Myocyte (in vitro differentiated cells): ENCODE measurements at places on chromosomes 7 and 10.

DNA sequence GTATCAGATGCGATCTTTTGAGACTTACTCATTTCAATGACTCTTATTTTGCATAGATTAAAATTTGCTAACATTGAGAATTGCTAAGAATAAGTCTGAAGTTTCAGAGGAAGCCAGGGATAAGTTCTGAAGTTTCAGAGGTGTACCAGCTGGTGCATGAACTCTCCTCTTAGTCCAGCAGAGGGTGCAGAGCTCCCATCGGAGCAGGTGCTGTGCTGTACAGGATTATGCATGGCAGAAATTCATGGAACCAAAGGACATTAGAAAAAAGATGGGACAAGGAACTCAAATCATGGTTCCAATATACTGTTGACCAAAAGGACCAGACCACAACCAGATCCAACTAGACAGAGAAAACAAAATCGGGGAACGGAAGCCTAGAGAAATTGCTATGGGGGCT, 41.9 kb downstream of the MGAM2 start:
- DNase-seq, result peak; percentile 22

- DNase-seq, result no peak
Measured at GRCh38 chr10:60955957-60956425, 12.0 kb upstream of the RHOBTB1 start.

DNA sequence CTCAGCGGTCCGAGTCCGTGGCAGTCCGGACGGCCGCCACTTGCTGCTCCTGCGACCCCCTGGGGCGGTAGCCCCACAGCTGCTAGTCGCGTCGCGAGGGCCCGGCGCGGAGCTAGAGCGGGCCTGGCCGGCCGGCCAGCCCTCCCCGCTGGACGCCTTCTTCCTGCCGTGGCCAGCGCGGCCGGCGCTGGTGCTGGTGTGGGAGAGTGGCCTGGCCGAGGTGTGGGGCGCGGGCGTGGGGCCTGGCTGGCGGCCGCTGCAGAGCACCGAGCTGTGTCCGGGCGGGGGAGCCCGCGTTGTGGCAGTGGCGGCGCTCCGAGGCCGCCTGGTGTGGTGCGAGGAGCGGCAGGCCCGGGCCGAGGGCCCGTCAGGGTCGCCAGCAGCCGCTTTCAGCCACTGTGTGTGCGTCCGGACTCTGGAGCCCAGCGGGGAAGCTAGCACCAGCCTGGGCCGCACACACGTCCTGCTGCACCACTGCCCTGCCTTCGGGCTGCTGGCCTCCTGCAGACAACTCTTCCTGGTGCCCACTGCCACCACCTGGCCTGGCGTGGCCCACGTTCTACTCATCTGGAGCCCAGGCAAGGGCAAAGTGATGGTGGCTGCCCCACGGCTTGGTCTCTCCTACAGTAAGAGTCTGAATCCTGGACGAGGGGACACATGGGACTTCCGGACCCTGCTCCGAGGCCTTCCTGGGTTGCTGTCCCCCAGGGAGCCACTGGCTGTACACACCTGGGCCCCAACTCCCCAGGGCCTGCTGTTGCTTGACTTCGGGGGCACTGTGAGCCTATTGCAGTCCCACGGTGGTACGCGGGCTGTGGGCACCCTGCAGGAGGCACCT, 631 bp downstream of the HPS6 start:
- DNase-seq, result peak; percentile 46

DNA sequence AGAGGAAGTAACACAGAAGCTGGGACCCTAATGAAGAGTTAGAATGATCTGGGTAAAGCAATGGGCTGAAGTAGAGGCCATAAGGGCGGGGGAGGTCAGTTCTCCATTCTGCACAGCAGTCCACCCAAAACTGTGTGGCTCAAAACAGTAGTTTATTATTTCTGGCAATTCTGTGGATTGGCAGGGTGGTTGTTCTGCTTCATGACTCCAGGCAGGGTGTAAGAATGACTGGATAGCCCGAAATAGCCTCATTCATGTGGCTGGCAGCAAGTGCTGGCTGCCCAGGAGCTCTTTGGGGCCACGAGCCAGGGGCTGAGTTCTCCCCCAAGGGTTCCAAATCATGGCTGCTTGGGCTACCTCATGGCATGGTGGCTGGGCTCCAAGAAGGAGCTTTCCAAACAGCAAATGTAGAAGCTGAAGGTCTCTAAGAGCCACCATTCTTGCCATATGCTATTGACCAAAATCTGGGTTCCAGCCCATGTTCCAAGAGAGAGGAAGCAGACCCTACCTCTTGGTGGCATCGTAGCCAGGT, 315.1 kb upstream of the C7orf33 start:
- no peak for DNase-seq

DNA sequence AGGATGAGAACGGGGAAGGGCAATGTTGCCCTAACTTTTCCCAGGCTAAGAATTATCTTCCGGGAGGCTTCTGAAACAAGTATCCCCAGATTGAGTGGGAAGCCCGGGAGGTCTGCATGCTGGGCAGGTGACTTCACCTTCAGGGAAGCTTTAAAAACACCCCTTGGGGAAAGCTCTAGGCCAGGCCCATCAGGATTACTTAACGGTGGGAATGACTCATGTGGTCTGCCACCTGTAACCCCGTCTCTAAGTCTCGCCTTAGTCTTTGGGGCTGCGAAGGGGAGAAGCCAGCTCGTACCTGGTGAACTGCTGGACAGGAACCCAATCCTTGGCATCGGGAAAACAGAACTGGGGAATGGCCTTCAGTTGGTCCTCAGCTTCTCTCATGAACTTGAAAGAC, 80.1 kb upstream of the MKRN1 start:
- DNase-seq, result no peak

DNA sequence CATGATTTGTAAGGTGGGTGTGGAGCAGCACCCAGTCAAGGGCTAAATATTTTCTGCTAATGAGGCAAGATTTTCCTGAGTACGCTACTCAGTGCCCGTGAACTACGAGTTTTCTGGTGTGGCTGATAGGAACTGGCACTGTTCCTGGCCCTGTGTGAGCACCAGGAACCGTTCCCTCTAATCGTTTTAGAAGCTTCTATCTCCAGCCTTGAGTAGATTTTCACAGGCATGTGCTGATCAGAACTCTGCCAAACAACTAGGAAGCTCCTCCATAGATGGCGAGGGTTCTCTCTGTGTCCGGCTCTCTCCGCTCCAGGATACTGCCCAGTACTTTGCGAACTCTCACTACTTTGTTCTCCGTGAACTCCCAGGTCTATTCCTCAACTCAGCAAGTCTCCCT, 17.7 kb downstream of the TRIM4 start:
- no peak for DNase-seq

GRCh38 chr7:98930921-98931320, 52.6 kb downstream of the TRRAP start:
- DNase-seq, result no peak

DNA sequence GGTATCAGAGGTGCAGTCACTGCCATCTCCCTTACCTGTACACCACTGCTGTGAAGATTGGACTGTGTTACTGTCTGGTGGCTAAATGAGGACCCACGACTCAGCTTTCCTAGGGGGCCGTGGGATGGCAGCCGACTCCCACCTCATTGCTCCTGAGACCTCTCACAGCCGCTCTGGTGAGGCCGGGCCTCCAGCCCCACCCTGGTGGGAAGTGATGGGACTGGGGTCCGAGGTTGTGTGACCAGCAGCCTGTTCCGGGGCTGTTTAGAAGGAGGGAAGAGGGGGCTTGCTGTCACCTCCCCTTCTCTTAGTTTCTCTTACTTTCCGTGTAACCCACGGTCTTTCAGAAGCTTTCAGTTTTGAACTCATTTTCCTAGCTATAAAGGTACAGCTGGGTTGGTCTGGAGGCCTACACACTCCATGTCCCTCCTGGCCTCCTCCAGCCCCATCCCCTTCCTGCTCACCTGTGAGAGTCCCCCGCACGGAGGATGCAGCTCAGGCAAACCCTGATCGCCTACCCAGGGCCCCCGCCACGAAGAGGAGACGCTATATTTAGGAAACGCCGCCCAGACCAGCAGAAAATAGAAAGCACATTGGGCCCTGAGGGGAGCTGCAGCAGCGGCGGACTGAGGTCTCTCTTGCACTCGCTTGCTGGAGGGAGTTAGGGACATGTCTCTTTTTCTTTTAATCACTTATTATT, 4.6 kb downstream of the EMX2 start:
- no peak for DNase-seq

DNA sequence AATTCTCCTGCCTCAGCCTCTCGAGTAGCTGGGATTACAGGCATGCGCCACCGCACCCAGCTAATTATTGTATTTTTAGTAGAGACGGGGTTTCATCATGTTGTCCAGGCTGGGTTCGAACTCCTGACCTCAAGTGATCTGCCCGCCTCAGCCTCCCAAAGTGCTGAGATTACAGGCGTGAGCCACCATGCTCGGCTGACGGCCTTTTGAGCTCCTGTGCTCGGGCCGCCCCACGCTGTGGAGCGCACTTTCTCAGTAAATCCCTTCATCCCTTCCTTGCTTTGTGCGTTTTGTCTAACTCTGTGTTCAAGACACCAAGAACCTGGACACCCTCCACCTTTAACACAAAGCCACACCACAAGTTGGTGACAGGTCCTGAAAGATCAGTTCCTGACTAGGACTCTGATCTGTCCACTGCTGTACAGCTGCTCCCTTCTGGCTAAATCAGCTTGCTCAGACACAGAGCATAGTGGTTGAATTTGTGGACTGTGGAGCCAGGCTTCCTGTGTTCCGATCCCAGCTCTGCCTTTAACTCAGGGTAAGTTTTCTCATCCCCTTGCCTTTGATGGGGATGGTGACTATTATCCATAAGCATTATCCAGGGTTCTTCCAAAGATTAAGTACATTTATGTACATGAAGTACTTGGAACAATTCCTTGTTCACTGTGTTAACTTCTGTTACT, 20.1 kb downstream of the CHST3 start:
- peak; percentile 62 for DNase-seq

DNA sequence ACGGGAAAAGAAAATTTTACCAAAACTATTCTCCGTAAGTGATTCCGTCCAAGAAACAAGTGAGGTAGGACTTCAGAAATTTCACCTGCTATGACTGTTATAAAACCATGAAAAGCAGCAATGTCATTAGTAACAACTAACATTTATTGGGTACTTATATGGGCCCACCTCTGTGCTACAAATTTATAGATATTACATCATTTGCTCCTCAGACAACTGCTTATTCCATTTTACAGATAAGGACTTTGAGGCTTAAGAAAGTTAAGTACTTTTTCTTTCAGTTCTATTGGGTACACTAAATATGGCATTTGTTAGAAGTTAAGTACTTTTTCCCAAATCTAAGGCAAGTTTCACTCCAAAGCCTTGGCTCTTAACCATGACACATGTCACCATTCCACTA, 36.3 kb downstream of the HACD1 start:
- no peak for DNase-seq

GRCh38 chr7:139159900-139160675, 50.6 kb upstream of the ZC3HAV1 start:
- no peak for DNase-seq

- peak; percentile 46 for DNase-seq
Measured at GRCh38 chr10:11178606-11179515, 161.2 kb downstream of the CELF2 start.

- no peak for DNase-seq
Measured at GRCh38 chr7:463817-464453, 55.7 kb downstream of the PDGFA start.

GRCh38 chr7:20307119-20307518, 23.6 kb upstream of the ITGB8 start:
- DNase-seq, result no peak

GRCh38 chr10:116873134-116873533, 23.8 kb downstream of the ENO4 start:
- DNase-seq, result no peak

DNA sequence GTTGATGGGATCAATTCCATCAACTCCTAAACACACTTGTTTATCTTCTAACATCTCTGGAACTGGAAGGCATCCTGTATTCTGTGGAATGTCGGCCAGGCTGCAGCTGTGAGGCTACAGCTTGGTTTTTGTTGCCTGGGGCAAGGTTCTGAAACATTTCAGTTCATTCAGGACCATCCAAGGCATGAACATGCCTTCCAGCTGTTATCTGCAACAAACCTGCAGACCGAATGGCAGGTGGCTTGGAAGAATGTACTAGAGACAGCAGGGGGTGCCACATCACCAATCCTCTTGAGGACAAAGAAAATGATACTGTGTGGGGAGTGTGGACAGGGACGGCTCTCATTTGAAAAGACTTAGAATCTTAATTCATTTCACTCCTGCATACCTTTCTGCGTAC, 12.4 kb downstream of the PAPOLB start:
- DNase-seq, result peak; percentile 35

GRCh38 chr7:147492606-147493005, 1098.0 kb upstream of the C7orf33 start:
- no peak for DNase-seq

DNA sequence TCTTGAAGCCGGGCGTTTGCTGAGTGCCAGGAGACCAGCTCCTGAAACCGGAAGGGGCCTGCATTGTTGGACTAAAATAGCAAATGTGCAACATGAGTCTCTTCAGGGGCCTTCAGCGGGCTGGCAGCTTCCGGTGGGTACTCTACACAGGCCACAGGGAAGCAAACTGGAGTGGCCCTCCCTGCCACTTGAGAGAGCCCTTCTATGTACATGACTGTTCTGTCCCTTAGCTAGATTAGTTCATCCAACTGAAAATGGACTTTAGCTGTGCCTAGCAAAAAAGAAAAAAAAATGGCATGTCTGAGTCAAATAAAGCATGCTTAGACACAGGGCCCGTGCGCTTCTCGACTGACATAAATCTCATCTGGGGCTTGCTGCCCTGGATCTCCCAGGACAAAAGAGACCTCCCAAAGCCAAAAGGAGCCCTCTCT, 115.3 kb upstream of the TCF7L2 start:
- no peak for DNase-seq

GRCh38 chr10:119677904-119678755, 26.9 kb downstream of the BAG3 start:
- peak; percentile 56 for DNase-seq
